ENCODE measurements at places on chromosomes 6 and 20.

- no peak for DNase-seq
Measured at GRCh38 chr6:11865680-11866300, 87.2 kb upstream of the ADTRP start.

GRCh38 chr6:119170447-119171087 is 92.1 kb upstream of the FAM184A start:
- DNase-seq = no peak

GRCh38 chr20:47418069-47418757 is 61.7 kb upstream of the ZMYND8 start:
- DNase-seq = no peak

- no peak for DNase-seq
Measured at GRCh38 chr20:58784321-58785074, 66.2 kb downstream of the GNAS-AS1 start.

GRCh38 chr20:21509597-21510371 is 4.1 kb downstream of the NKX2-2 start:
- DNase-seq = no peak

DNA sequence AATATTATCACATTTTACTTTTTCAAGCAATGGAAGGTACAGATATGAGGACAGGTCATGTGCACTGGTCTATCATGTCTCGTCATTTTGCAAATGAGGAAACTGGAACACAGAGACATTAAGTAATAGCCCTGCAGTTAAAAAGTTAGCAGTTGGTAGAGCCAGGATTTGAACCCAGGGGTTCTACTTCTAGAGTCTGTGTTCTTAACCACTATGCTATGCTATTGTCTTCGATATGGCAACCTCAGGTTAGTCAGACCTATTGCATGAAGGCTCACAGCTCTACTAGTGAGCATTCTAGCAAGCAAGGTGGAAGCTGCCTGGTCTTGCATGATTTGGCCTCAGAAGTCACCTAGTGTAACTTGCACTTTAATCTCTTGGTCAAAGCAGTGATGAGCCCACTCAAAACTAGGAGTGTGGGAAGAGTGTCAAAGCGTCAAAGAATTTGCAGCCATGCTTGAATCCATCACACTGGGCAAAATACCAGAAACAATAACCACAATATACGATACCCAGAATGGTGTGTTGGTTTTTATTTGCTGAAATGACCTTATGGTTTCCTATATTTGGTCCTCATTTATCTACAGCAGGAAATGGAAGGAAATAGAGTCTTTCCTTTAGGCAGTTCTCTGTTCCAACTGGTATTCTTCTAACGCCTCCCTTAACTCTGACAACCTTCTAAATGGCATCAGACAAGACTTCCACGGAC is 20.4 kb upstream of the BMP2 start:
- DNase-seq = no peak

DNA sequence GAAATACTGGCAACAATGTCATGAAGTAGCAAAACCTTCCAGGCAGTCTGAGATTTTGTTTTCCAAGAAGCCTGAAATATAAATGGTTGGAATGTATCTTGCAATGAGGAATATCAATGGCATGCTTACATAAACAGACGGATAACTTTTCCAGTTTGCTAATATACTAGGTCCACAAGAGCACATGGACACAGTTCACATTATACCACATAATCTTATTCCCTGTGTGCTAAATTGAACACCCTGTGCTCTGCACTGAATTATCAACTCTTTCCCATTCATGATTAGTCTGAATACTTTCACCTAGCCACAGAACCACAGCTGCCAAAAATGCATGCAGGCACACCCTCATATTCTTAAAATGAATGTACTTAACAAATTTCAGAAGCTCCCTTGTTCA is 274.3 kb downstream of the COL12A1 start:
- DNase-seq = no peak

DNA sequence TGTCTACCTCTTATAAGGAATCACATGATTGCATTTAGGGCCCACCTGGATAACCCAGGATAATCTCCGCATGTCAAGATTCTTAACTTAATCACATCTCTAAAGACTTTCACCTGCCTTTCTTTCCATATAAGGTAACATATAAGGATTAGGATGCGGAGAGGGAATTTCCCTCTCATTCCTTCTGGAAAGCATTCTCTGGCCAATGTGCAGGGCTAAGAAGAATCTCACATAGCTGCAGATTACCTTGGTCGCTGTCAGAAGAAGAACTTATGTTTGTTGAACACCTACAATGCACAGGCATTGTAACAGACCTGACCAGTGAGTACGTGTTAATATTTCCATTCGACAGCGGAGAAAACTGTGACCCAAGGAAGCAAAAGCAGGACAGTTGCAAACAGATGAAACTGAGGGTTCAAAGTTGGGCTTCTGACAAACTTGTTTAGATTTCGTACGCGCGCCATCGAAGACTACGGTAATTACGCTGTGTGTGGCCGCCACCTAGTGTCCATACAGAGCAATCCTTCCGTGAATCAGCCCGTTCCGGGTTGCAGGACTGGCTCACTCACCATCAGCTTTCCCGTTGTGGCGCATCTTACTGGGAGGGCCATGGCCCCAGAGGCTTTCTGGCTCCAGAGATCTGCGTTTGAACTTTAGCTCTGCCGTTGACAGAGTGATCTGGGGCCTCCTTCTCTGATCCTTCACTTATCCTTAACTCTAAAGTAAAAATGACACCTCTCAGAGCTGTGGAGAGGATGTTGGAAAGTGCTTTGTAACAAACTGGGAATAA is 9.5 kb downstream of the C20orf202 start:
- DNase-seq = peak; percentile 69

- DNase-seq = peak; percentile 68
Measured at GRCh38 chr6:912871-913835, 220.2 kb upstream of the EXOC2 start.

DNA sequence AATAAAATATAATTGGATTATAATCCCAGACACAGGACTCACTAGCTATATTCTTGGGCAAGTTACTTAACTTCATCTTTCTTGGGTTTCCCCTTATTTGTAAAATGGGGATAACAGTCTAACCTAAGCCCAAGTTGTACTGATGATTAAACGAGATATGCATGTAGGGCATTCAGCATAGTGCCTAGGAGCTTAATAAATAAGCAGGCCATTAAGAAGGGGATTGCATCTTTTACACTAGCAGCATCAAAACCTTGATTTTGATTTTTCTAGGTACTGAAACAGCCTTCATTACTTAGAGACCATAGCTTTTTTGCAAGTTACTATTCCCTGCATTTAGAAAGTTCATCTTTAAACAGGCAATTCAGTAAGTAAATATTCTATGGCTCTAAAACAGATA is 2.2 kb upstream of the QKI start:
- no peak for DNase-seq

DNA sequence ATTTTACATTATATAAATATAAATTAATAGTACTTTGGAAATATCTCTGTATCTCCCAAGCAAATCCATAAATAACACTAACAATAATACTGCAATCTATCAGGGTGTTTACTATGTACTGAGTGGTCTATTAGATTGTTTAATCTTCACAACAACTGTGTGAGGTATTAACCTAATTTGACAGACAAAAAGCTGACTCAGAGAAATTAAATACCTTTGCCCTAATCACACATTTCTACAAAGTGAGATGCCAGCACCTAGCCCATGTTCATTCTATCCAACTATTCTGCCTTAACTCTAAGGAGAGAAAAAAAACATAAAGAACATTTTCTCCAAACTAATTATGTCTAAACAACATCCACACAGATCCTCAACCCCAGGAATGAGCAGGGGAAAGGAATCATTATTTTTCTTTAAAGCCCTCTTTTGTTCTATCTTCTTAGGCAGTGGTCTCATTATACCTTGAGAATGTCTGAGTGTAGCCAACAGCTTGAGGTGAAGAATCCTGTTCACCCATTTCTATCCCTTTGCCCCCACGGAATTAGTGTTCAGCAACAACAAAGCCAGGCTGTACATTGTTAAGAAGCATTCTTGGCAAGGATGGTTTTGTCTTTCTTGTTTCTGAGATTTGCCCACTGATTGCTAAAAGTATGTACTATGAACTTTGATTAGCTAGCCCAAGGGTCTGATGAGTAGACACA is 42.7 kb downstream of the PRL start:
- DNase-seq = no peak

GRCh38 chr6:47490676-47491075 is 13.1 kb downstream of the CD2AP start:
- DNase-seq = no peak

Data from NCI-H1105 treated with DMSO at 0.1 percent for 48 hours (cell line).